ENCODE measurements at places on chromosomes 2 and 18. TPM values are rescaled to one million over a fixed set of nuclear protein-coding genes. Genes with fewer than 3 reads are reported as not detected.

DNA sequence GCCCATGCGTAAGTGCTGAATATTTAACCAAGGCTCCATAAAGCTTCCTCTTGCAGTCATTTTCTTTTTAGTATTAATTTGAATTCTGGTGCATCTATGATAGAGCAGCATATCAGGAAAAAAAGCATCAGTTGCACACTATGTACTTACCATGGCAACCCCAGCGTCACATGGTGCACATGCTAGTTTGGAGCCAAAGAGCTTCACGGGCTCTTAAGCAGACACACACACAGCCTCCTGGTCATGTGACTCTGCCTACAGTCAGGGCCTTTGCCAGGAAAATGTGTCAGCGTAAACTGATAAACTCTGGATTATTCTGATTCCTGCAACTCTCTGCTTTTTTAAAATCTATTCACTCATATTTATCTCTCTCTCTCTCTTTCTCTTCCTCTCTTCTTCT, 30.2 kb downstream of the NYAP2 start:
- no peak overlapping the region for H3K27ac ChIP-seq
- no peaks in the 10 kb centered on the region for H3K4me1 ChIP-seq
- no peak overlapping the region for H3K4me3 ChIP-seq
- no peaks in the 10 kb centered on the region for H3K36me3 ChIP-seq

DNA sequence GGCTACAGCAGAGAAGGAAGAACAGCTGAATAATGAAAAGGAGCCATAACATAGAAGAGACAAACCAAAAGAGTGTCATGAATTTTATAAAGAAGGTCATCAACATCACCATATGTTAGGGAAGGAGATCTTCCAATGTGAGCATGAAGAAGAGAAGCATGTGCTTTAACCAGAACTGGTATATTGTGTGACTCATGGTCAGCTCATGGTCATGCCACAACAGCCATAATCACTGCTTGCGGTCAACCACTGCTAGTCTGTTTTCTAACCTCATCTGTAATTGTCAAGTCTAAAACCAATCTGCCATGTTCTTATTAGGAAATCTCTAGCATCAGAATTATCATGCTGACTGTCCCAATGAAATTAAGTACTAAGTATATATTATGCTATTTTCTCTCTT, 204.1 kb upstream of the VRK2 start:
- no peak for DNase-seq
- H3K36me3 ChIP-seq, result no peaks in the 10 kb centered on the region
- no peak overlapping the region for H3K4me3 ChIP-seq
- no peaks in the 10 kb centered on the region for H3K27me3 ChIP-seq

- no peak overlapping the region for H3K27ac ChIP-seq
- DNase-seq, result no peak
- H3K4me1 ChIP-seq, result no peaks in the 10 kb centered on the region
- no peaks in the 10 kb centered on the region for H3K36me3 ChIP-seq
These were observed 18.7 kb upstream of the ODC1 start for GRCh38 chr2:10466801-10467200.

MC4R gene
- total RNA-seq, result not detected

GRCh38 chr18:28036488-28036887, 140.4 kb downstream of the CDH2 start:
- no peaks in the 10 kb centered on the region for H3K4me1 ChIP-seq
- no peaks in the 10 kb centered on the region for H3K27me3 ChIP-seq
- H3K27ac ChIP-seq, result no peak overlapping the region
- no peaks in the 10 kb centered on the region for H3K36me3 ChIP-seq

DNA sequence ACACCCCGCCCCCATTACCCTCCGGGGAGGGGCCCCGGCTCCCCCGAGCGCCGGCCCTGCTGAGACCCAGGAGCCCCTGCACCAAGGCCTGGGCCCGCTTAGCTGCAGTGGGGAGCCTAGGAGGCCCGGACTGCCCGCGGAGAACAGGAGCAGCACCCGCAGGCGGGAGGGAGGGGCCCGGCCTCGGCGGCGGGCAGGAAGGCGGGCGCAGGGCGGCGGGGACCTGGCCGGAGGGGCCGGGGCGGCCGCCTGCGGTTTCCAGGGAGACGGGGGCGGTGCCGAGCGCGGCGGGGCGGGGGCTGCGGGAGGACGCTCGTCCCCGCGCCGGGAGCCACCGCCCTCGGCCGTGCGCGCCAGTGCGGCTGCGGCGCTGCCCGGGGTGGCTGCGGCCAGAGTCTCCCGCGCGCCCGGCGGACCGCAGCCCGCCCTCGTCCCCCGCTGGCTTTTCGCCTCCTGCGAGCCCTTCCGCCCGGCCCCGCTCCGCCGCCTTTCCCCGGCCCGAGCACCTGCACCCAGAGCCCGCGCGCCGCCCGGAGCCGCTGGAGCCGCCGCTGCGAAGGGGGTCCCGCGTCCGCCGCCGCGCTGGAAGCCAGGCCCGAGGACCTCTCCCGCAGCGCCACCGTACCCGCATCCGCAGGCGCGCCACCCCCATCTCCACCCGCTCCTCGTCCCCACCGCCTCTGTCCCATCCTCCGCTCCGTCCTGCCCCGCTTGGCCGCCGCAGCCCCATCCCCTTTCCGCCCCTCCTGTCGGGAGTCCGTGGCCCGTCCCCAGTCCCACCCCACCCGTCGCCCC, 17.2 kb downstream of the GPC1 start:
- no peaks in the 10 kb centered on the region for H3K27me3 ChIP-seq
- H3K4me1 ChIP-seq, result peaks cover 13% of the 10 kb centered on the region
- H3K27ac ChIP-seq, result no peak overlapping the region
- H3K36me3 ChIP-seq, result no peaks in the 10 kb centered on the region

RAPGEF4 gene
- total RNA-seq, result 12.8 TPM

LYPD6 gene
- 0.16 TPM for total RNA-seq

DNA sequence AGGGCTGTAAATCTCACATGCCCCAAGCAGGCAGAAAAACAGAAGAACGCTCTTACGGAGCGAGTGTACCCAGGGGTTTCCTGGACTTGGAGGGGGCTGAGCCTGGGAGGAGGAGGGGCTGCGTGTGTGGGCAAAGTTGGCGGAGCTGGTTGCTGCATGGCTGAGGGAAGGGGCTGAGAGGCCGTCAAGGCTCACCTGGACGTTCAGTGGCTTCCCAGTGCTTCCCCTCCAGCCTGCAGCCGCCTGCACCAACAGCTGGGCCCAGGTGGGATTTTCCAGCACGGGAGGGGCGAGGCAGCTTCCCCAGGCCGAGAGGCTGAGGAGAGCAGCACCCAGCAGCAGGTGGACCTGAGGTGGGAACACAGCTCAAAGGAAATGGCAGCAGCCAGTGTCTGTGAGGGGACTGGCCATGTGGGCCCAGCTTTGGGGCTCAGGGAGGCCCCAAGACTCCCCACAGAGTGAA, 70.6 kb upstream of the CTDP1 start:
- H3K36me3 ChIP-seq, result no peaks in the 10 kb centered on the region
- H3K4me1 ChIP-seq, result no peaks in the 10 kb centered on the region
- H3K27me3 ChIP-seq, result peaks cover 15% of the 10 kb centered on the region
- H3K4me3 ChIP-seq, result no peak overlapping the region
- no peak overlapping the region for H3K27ac ChIP-seq
- DNase-seq, result no peak

- peaks cover 9% of the 10 kb centered on the region for H3K4me1 ChIP-seq
- no peaks in the 10 kb centered on the region for H3K27me3 ChIP-seq
- DNase-seq, result no peak
- no peak overlapping the region for H3K4me3 ChIP-seq
- no peak overlapping the region for H3K27ac ChIP-seq
These were observed 262.3 kb downstream of the TRIB2 start for GRCh38 chr2:12979066-12979465.

DNA sequence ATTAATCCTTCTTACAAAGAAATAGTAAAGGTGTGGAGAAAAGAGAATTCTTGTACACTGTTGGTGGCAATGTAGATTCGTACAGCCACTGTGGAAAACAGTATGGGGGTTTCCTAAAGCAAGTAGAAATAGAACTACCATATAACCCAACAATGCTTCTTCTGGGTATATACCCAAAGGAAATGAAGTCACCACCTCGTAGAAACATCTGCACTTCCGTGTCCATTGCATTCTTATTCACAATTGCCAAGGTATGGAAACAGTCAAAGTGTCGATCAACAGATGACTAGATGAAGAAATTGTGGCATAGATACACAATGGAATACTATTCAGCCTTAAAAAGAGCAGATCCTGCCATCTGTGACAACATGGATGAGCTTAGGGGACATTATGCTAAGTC, 93.4 kb upstream of the TGIF1 start:
- H3K4me1 ChIP-seq, result no peaks in the 10 kb centered on the region
- H3K4me3 ChIP-seq, result no peak overlapping the region
- H3K27me3 ChIP-seq, result no peaks in the 10 kb centered on the region
- H3K27ac ChIP-seq, result no peak overlapping the region

DNA sequence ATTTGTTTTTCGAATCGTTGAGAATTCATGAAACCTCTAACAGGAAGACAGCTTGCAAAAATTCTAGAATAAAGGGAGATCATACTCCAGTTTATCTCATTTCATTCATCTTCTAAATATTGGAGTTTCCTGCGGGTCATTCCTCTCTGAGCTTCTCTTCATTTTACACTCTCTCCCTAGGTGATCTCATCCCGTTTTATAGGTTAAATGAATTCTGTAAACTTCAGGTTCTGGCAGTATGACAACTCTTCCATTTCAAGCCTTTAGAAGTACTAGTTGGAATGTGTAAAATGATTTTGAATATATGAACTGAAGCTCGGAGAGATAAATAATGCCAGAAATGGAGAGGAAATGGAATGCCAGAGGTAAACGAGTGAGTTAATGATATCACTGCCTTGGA, 312.4 kb downstream of the METTL4 start:
- DNase-seq, result no peak
- no peak overlapping the region for H3K27ac ChIP-seq
- H3K27me3 ChIP-seq, result no peaks in the 10 kb centered on the region
- H3K36me3 ChIP-seq, result no peaks in the 10 kb centered on the region
- H3K4me1 ChIP-seq, result no peaks in the 10 kb centered on the region
- no peak overlapping the region for H3K4me3 ChIP-seq

GRCh38 chr2:20404950-20405349, 41.9 kb upstream of the RHOB start:
- no peaks in the 10 kb centered on the region for H3K4me1 ChIP-seq
- no peak overlapping the region for H3K27ac ChIP-seq
- no peak for DNase-seq
- no peaks in the 10 kb centered on the region for H3K36me3 ChIP-seq
- no peaks in the 10 kb centered on the region for H3K27me3 ChIP-seq
- no peak overlapping the region for H3K4me3 ChIP-seq

CCNYL1 gene
- 11.8 TPM for total RNA-seq

- no peak for DNase-seq
- no peaks in the 10 kb centered on the region for H3K27me3 ChIP-seq
- H3K36me3 ChIP-seq, result no peaks in the 10 kb centered on the region
- no peak overlapping the region for H3K27ac ChIP-seq
- H3K4me3 ChIP-seq, result no peak overlapping the region
- H3K4me1 ChIP-seq, result no peaks in the 10 kb centered on the region
These were observed 19.5 kb downstream of the SLC25A52 start for GRCh38 chr18:31741097-31741735.

- no peaks in the 10 kb centered on the region for H3K4me1 ChIP-seq
- H3K27ac ChIP-seq, result no peak overlapping the region
- DNase-seq, result no peak
- H3K4me3 ChIP-seq, result no peak overlapping the region
- no peaks in the 10 kb centered on the region for H3K36me3 ChIP-seq
These were observed 166.6 kb downstream of the ACTR3 start for GRCh38 chr2:114056294-114057143.

Measured in breast epithelium (tissue), 4 donors.